ENCODE measurements at places on chromosomes 1 and 21.

DNA sequence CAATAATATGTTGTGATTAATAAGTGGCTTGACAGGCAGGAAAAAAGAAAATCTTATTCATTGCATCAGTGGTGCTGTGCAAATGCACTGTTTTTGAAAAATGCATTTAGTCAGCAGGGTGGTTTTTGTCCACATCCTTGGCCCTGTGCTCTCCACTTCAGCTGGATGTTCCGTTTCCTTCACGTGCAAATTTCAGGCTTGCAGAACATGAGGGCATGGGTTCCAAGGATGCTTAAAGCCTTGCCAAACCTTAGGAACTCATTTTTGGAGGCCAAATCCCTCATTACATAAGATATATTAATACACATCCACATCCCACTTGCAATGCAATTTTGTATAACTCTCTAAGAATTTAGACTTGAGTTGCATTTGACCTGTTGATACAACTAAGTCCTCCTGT lies 410.1 kb downstream of the PRDM2 start:
- DNase-seq = no peak

GRCh38 chr1:96234299-96234698 lies 487.3 kb upstream of the PTBP2 start:
- no peak for DNase-seq

- DNase-seq = no peak
Measured at GRCh38 chr1:20974951-20975350, 187.8 kb upstream of the HP1BP3 start.

DNA sequence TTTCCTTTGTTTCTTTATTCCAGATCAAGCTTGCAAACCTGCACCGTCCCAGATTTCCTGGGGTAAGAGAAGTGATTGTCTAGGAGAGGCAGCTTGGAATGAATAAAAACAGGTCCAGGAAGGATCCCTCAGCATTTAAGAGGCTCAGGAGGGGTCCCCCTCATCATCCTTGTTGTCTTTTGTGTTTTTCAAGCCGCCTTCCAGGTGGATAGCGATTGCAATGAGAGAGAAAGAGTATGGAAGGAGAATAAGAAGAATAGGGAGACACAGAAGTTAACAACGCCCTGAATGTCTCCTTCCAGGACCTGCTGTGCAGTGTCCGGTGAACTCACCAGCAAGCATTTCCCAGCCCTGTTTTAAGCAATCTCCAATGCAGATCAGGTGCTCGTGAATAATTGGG lies 8.5 kb downstream of the ERG start:
- DNase-seq = no peak

- DNase-seq = peak; percentile 100
Measured at GRCh38 chr21:36156339-36156814, 247 bp upstream of the DOP1B start.

DNA sequence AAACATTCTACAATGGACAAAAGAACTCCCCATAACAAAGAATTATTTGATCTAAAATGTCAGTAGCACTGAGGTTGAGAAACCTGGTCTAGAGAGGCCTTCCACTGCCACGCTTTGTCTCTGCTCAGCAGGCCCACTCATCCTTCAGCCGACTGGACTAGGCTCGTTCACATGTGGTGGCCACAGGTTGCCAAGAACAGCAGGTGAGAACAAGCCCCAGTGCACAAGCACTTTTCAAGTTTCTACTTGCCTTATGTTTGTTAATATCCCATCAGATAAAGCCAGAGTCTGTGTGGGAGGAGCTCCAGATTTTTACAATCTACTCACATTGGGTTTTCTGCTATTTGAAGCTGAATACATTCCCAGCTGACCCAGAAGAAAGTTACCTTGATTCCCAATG lies 9.1 kb upstream of the EFHD2 start:
- DNase-seq = no peak

DNA sequence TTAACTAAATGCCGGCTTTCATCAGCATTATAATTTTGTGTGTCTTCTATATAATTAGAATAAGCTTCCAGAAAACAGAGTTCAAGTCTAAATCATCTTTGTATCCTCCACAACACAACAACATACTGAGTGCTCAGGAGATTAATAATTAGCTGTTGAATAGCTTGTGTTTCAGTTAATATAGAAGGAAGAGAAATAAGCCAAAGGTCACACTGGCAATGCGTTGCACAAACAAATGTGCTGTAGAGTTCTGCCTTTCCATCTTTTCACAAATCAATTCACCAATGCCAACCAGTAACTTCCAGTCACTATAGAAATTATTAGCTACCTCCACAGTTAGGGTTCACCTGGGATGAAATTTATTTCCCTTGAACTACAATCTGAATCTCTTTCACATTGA lies 132.0 kb downstream of the LMX1A start:
- no peak for DNase-seq

- DNase-seq = no peak
Measured at GRCh38 chr1:181369416-181369815, 113.9 kb upstream of the CACNA1E start.

GRCh38 chr1:42140191-42140590 lies 13.0 kb upstream of the GUCA2B start:
- no peak for DNase-seq

- no peak for DNase-seq
Measured at GRCh38 chr1:159678939-159679338, 35.5 kb downstream of the CRP start.

DNA sequence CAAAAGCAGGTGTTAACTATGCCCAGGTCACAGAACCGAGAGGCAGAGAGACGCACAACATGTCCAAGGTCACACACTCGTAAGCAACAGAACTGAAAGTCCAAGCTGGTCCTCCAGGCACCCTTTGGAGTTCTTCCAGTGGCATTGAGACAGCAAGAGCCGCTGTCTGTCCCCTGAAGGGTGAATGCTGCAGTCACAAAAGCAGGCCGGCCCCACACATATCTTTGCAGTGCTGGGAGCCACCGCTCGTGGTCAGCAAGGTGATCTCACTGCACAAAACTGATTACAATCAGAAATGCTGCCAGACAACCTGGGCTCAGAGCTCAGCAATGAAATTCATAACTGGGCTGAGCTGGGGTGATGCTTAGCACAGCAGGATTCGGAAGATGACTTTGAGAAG lies 47.4 kb upstream of the RAB4A start:
- DNase-seq = no peak

DNA sequence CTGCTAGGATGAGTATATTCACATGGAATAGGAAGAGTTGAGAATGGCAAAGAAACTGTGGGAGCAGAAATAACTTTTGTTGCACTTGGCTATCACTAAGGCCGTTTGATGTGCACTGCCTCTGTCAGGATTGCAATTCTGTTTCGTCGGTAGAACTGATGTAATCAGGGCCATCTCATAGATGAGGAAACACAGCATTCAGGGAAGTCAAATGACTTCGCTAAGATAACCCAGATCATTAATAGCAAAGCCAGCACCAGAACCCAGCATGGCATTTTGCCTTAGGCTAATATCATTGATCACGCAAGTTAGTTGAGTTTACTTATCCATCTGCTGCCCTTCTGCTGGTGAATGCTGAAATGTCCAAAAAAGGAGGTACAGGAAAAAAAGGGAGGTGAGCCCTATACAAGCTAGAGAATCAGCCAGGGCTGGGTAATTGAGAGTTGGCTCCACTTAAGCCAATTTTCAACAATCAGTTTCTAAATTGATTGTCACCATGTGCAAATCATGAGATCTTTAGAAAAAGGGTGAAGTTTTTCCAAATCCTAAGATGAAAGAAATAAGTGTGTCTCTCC lies 7.6 kb downstream of the RASSF5 start:
- DNase-seq = no peak

DNA sequence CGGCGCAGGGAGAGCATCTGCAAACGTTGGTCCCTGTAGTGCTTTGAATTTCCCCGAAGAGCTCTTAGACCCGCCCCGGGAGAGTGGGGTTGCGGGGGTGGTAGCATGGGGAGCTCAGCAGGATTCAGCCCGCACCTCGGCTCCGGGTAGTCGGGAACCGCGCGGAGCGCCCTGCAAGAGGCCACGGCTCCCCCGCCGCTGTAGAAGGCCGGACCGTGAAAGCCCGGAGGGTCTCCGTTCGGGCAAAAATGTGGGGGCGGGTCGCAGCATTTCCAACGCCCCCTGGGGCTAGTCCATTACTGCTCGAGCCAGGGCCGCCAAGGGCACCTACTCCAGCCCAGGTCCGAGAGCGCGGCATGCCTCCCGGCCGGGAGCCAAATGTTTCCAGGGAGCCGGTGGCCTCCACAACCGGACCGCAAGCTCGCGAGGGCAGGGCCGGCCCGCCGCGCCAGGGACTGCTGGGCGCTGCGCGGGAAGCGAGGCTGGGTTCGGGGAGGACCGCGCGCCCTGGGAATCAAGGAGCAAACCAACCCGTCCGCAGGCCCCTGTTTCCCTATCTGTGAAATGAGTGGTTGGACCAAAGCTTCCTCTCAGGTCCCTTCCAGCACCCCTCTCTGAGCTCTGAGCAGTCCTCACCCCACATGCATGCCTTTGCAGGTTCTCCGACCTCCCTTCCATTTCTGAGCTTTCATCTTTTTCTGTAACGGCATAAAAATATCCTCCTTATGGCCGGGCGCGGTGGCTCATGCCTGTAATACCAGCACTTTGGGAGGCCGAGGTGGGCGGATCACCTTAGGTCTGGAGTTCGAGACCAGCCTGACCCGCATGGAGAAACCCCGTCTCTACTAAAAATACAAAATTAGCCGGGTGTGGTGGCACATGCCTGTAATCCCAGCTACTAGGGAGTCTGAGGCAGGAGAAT lies 775 bp upstream of the TMEM63A start:
- DNase-seq = peak; percentile 84

- DNase-seq = no peak
Measured at GRCh38 chr21:27301220-27301619, 334.3 kb upstream of the ADAMTS5 start.

DNA sequence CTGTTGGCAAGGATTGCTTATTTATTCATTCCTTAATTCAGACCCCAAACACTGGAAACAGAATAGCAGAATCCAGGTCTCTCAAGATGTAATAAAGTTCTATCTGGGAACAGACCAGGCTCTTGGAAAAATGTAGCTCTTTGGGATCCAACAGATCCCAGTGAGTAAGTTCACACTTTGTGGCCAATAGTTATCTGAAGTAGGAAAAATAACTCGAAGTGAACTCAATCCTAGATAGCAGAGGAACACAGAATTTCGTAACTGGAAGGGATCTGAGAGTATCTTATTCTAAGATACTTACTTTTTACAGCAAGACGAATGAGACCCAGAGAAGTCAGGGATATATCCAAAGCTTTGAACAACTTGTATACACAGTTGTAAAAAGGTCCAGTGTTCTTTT lies 150.7 kb upstream of the CD34 start:
- DNase-seq = no peak

DNA sequence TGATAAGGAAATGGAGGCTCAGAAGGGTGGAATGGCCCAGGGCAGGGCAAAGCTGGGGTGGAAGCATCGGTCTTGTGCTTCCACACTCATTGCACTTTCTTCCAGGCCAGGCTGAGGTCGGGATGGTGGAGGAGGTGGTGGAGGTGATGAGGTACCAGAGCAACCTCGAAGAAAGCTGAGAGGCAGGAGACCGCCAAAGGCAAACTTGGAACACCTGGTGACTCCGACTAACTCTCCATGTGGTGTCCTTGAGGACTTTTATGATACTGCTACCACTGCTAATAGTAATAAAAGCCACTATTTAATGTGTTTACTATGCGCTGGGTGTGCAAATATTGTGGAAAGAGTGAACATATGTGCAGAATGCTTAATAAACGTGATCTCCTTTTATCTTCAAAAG lies 16.9 kb upstream of the BTG2 start:
- DNase-seq = no peak

DNA sequence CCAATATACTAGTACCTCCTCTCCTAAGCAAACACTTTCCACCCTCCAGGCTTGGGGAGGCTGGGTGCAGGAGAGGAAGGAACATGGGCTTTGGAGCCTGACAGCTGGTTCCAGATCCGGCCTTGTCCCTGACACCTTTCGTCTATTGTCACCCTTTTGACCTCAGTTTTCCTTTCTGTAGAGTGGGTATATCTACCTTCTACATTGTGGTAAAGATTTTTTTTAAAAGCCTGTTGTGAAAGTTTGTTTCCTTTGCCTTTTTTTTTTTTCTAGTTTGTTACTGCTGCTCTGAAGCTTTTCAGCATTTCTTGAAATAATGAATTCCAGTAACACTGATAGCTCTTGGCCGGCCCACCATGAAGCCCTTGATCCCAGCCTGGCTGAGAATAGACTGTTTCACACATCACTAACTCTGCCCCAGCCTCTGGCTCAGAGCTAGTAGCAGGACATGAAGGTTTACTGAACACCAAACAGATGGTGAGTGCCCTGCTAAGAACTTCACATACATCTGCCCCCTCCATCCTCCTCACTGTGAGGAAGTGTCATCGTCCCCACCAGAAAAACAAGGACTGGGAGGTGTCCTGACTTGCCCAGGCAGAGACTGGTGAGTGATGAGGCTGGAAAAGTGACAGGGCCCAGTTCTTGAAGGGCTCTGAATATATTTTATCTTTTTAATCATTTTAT lies 33.0 kb upstream of the ID3 start:
- DNase-seq = no peak

Measured in cardiac septum (tissue), 1 donor.